ENCODE measurements at places on chromosomes 2 and 18.

DNA sequence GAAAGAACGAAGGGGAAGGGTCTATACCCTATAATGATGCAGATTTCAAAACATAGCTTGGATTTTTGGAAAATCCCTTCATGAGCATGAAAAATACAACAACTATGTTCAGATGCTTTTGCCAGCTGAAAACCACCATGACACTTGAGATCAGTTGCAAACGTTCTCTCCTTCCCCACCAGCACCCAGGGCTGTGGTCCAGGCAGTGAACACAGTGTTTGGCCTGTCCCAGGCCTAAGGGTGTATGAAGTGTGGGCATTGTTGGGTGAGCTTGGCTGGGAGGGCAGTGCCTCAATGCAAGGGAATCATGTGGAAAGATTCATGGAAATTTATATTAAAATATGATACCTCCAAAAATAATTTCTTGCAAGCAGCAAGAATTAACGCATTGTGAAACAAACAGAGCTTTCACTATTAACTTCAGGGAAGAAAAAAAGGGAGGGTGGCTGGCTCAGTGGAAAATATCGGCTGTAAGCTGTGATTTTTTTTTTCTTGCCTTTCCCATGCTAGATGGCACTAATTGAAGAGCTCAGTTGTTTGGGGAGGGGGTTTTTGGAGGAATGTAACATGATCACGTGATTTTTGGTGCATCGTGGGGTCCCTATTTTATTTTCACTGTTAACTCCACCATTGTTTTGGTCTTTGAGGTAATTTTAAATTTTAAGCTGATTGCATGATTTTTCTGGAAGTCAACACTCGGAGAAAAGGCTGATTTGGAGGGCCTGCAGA lies 52.0 kb downstream of the CDC42EP3 start:
- no peak for DNase-seq

DNA sequence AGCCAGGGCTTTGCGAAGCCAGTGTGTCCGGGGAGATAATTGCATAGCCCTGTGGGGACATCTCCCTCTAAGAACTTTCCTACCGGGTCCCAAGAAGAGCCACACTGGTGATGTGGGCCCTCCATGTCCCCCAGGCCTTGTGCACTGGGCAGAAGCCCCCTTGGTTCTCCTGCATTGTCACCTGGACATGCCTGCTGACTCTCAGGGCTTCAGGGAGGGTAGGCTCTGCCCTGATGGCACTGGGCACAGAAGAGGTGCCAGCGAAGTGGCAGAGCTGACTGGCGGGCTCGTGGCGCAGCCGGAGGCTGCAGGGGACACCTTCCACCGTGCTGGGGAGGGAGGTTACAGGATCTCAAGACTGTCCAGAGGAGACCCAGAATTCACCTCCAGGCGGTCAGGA lies 28.3 kb downstream of the GLI2 start:
- DNase-seq: no peak

DNA sequence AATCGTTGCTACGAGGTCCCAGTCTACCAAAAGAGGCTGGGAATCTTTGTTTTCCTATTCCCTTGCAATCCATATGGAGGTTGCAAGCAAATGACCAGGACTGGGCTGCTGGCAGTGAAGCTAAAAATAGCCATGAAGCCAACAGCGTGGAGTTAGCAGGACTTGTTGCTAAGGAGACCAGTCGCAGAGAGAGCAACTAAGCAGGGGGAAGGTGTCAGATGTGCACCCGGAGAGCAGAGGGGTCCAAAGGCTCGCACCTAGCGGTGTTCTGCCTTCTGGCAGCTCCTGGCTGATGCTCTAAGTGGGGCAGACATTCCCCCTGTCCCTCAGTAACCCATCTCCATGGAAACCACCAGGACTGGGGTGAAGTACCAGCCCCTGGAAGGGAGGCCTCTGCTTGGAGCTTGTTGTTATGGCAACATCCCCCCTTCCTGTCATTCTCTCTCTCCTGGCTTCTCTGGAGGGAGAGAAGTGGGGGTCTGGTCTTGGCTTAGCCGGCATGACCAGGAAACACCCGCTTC lies 84.6 kb downstream of the DNMT3A start:
- no peak for DNase-seq

- no peak for DNase-seq
Observed at GRCh38 chr2:119425620-119426395, 5.8 kb upstream of the TMEM37 start.

DNA sequence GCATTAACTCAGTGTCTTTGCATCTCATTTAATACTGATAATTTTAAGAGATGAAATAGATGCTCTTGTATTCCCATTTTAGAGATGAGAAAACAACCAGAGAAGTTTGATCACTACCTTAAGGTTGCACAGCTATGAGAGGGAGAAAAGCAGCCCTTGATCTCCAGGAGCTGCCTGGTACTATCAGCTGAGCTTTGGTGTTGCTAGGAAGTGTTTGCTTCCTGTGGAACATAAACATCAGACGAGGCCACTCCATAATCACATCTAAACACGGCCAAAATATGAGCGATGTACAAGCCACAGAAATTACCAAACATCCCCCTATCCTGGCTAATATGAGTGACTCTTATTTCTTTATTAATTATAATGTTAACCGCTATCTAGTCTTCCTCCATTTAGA lies 620 bp upstream of the WDFY1 start:
- DNase-seq: no peak

- DNase-seq: no peak
Observed at GRCh38 chr2:3110555-3110954, 267.1 kb downstream of the EIPR1 start.

DNA sequence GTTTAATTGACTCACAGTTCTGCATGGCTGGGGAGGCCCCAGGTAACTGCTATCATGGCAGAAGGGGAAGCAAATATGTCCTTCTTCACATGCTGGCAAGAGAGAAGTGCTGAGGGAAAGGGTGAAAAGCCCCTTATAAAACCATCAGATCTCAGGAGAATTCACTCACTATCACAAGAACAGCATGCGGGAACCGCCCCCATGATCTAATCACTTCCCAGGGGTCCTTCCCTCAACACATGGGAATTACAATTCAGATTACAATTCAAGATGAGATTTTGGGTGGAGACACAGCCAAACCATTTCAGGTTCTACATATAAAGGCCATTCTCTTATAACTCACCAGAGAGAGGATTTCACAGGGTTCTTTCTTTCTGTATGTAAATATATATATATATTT lies 62.9 kb downstream of the VRK2 start:
- no peak for DNase-seq

All from activated CD4-positive, alpha-beta T cell treated with anti-CD3 and anti-CD28 coated beads for 4 hours (primary cell).